ENCODE measurements at places on chromosomes 12 and 14.

DNA sequence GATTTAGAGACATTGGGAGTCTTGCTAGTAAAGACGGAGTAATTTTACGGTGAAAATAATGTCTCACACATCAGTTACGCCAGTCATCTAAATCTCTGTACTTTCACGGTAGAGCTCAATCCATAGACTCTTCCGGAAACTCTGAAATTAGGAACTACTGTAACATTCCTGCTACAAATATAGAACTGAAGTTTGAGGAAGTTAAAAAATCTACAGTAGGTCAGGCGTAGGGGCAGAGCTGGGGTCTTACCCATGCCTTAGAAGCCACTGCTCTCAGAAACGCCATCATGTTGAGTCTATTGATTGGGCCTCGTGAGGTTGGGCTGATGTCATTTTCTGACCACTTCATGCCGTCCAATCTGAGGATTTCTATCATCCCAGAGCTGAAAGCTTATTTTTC, 1029.8 kb upstream of the TMEM132C start:
- no peak for DNase-seq

DNA sequence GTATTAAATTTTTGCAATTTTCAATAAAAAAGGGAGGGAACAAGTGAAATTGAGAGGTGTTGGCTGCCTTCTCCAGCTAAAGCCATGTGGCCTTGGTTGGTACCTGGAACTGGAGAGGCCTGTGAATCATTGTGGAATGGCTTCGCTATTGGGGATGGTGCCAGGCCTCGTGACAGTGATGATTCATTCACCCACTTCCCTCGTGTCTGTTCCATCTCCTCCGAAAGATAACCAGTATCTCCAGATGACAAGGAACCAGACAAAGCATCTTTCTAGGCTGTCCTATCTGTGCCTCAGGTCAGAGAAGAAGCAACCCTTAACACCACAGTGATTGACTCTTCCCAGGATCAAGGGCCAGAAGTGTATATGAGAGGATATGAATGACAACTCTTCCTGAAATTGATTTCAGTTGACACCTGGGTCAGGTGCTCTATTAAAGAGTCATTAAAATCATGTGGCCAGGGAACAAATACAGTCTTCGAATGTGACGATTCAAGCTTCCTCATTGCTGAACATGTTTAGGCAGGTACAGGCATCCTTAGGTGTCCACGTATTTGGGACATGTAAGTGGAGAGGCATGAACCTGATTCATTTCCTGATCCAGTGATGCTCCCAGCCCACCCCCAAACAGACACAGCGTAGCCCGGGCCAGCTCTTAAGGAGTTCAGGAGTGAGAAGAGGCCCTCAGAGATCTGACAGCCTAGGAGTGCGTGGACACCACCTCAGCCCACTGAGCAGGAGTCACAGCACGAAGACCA, at the start of gene RNASE7:
TSS of gene RNASE7 (plus strand) at position 687 of the 758 bp plus-strand sequence. CDS start 631 bp downstream, outside the sequence.
- DNase-seq = no peak

GRCh38 chr12:79033788-79034187, 169.2 kb downstream of the SYT1 start:
- no peak for DNase-seq

GRCh38 chr14:45267071-45267470, 14.1 kb upstream of the MIS18BP1 start:
- DNase-seq = no peak

- DNase-seq = peak; percentile 19
Measured at GRCh38 chr12:22658214-22658613, 33.2 kb downstream of the ETNK1 start.

DNA sequence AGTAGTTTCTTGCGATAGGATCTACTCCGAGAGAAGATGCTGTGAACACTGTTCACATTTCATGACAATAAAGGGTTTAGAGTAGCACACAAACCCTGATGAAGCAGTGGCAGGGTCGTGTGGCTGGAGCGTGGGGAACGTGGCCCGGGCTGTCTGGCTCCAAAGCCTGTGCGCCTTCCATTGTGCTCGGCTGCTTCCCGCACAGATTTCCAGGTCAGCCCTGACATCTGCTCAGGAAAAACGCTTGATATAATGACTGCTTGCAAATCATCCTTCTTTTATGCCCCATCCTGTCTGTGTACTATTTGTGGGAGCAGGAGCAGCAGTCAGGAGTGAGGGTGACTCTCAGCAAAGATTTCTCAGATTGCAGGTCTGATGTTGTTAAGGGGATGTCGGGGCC, 78.6 kb downstream of the EML1 start:
- DNase-seq = no peak

GRCh38 chr12:111519083-111519482, 80.0 kb downstream of the ATXN2 start:
- DNase-seq = no peak

- DNase-seq = no peak
Measured at GRCh38 chr14:79951572-79951971, 259.7 kb downstream of the DIO2 start.

GRCh38 chr12:75260316-75260715, 50.7 kb upstream of the KCNC2 start:
- DNase-seq = no peak

DNA sequence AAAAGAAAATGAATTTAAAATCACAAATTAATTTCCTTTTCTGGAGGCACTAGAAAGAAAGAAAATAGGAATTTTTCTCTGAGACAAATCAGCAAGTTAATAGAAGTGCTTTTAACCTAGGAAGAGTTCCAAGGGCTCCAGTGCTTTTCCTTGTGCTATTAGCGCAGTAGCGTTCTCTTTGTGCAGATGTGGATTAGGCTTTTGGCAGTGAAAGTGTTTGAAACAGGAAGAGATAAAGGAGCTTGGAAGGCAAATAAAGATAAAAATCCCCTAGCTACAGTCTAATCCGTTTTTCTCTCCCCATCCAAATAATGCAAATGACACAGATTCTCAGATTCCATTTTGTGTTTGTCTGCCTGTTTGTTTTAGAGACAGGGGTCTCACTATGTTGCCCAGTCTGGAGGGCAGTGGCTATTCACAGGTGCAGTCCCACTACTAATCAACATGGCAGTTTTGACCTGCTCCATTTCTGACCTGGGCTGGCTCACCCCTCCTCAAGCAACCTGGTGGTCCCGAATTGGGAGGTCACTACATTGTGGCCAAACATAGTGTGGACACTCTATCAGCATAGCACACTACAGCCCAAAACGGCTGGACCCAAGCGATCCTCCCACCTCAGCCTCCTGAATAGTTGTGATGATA, 166.1 kb downstream of the PAWR start:
- no peak for DNase-seq

- DNase-seq = no peak
Measured at GRCh38 chr12:122495258-122495657, 5.5 kb downstream of the ZCCHC8 start.

DNA sequence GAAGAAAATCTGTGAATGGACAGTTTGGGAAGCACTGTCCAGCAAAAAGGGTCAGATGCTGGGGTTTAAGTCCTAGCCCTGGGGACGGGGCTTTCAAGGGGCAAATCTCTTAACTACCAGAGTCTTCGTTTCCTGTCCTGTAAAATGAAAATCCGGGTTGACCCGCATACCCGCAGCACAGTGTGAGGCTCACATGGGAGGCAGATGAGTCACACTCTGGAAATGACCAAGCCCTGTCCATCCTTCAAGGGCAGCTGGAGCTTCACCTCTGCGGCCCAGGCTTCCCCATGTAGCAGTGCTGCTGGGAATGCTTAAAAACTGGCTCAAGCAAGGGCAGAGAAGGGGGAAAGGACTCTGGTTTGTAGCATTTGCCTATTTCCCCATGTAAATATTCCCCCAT, 19.0 kb downstream of the FAM181A start:
- no peak for DNase-seq
